ENCODE measurements at places on chromosomes 2 and 18. TPM values are rescaled to one million over a fixed set of nuclear protein-coding genes. Genes with fewer than 3 reads are reported as not detected.

DNA sequence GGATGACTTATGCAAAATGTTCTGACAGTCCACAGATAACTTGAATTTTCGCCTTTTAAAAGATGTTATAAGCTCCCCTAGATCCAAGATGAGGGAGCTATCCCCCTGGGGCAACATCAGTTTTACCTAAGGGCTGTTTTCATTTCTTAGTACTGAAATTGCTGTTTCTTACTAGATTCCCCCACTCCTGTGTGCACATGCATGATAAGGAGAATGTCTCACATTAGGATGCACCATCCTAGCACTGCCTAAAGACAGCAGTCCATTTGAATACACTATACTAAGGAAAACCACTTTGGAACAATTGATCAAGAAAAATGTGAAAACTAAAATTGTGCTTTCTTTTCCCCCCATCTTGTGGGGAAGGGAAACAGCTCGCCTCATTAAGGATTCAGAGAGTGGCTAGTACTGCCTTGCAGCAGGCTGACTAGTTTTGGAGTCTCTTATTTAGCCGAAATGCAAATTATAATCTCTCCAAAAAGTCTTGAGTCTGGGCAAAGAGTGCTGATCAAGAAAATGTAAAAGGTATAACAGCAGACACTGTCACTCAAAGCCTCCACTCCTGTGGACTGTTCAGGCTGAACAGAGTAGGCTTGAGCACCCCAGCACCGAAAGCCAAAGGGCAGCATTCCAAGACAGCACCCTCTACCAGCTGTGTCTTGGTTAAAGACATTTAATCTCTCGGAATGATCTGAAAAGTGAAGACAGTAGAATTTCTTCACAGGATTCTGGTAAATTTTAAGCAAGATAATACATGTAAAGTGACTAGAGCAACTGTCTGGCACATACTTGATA lies 65.0 kb downstream of the ZNF385B start:
- peak; percentile 29 for DNase-seq
- no peak overlapping the region for H3K4me3 ChIP-seq
- no peaks in the 10 kb centered on the region for H3K4me1 ChIP-seq
- H3K27ac ChIP-seq: no peak overlapping the region
- no peaks in the 10 kb centered on the region for H3K36me3 ChIP-seq

GRCh38 chr2:122639176-122639575 lies 883.7 kb downstream of the TSN start:
- no peak overlapping the region for H3K4me3 ChIP-seq
- H3K4me1 ChIP-seq: no peaks in the 10 kb centered on the region
- no peak for DNase-seq
- no peaks in the 10 kb centered on the region for H3K36me3 ChIP-seq

- H3K4me3 ChIP-seq: no peak overlapping the region
- no peaks in the 10 kb centered on the region for H3K36me3 ChIP-seq
- DNase-seq: no peak
- H3K4me1 ChIP-seq: no peaks in the 10 kb centered on the region
- no peak overlapping the region for H3K27ac ChIP-seq
Observed at GRCh38 chr18:36769172-36769571, 59.6 kb downstream of the TPGS2 start.

DNA sequence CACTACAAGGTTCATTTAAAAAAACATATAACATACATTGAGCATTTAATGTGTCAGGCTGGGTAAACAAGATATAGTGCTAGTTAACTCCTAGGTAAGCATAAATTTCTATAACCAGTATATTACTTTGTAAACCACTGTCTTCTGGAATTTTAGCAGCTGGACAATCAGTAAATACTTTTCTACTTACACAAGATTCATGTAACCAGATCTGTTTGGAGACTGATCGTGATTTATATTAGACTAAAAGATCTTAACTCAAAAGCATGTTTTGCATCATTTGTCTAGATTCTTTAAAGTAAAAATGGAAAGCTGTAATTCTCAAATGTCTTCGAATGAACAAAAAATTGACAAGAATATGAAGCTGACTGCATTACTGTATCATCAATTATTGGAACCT lies 941 bp upstream of the SGO2 start:
- no peak overlapping the region for H3K4me3 ChIP-seq
- no peaks in the 10 kb centered on the region for H3K27me3 ChIP-seq
- H3K4me1 ChIP-seq: peaks cover 3% of the 10 kb centered on the region
- no peak for DNase-seq
- H3K27ac ChIP-seq: no peak overlapping the region

GRCh38 chr2:234625626-234626250 lies 128.9 kb upstream of the ARL4C start:
- H3K36me3 ChIP-seq: no peaks in the 10 kb centered on the region
- no peak overlapping the region for H3K4me3 ChIP-seq
- peaks cover 4% of the 10 kb centered on the region for H3K27me3 ChIP-seq
- H3K4me1 ChIP-seq: no peaks in the 10 kb centered on the region

GRCh38 chr2:175244697-175245096 lies 63.2 kb upstream of the ATP5MC3 start:
- no peak overlapping the region for H3K4me3 ChIP-seq
- no peaks in the 10 kb centered on the region for H3K36me3 ChIP-seq
- H3K27ac ChIP-seq: no peak overlapping the region

GRCh38 chr2:178909507-178909906 lies 102.3 kb upstream of the TTN start:
- no peak overlapping the region for H3K4me3 ChIP-seq
- no peaks in the 10 kb centered on the region for H3K36me3 ChIP-seq
- H3K4me1 ChIP-seq: no peaks in the 10 kb centered on the region
- no peaks in the 10 kb centered on the region for H3K27me3 ChIP-seq
- no peak for DNase-seq

DNA sequence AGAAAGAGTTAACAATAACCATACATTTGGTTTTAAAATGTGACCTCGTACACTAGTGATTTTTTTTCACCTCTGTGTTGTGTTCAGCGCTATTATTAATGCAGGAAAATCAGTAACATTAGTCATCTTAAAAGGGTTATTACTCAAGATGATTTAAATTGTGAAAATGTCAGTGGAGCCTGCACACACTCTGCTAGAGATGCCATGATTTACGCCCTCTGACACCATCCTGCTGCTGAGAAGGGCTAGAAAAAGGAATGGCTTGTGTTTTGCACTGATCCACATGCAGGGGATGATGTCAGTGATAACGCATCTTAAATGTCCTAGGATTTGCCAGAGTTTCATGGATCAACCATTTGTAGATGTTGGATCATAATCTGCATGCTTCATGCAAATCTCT lies 121.3 kb upstream of the BOD1L2 start:
- no peaks in the 10 kb centered on the region for H3K4me1 ChIP-seq
- DNase-seq: no peak
- H3K36me3 ChIP-seq: peaks cover 4% of the 10 kb centered on the region
- no peak overlapping the region for H3K27ac ChIP-seq
- no peaks in the 10 kb centered on the region for H3K27me3 ChIP-seq
- H3K4me3 ChIP-seq: no peak overlapping the region

- H3K36me3 ChIP-seq: no peaks in the 10 kb centered on the region
- H3K4me1 ChIP-seq: peaks cover 37% of the 10 kb centered on the region
- peak overlapping the region; percentile 98 for H3K4me3 ChIP-seq
- peak; percentile 70 for DNase-seq
- peak overlapping the region; percentile 98 for H3K27ac ChIP-seq
- no peaks in the 10 kb centered on the region for H3K27me3 ChIP-seq
Observed at GRCh38 chr18:7567474-7568425, 634 bp downstream of the PTPRM start.

- peaks cover 11% of the 10 kb centered on the region for H3K4me1 ChIP-seq
- DNase-seq: peak; percentile 92
- peak within 1 kb of the TSS; percentile 91 for H3K27ac ChIP-seq
- H3K36me3 ChIP-seq: no peaks in the 10 kb centered on the region
- no peaks in the 10 kb centered on the region for H3K27me3 ChIP-seq
- peak within 1 kb of the TSS; percentile 61 for H3K4me3 ChIP-seq
Observed at GRCh38 chr2:24084386-24085199, at the start of gene TP53I3. Gene TP53I3, minus strand, starts transcription at chr2:24084834. Its CDS starts 508 bp downstream, at chr2:24084326.

DNA sequence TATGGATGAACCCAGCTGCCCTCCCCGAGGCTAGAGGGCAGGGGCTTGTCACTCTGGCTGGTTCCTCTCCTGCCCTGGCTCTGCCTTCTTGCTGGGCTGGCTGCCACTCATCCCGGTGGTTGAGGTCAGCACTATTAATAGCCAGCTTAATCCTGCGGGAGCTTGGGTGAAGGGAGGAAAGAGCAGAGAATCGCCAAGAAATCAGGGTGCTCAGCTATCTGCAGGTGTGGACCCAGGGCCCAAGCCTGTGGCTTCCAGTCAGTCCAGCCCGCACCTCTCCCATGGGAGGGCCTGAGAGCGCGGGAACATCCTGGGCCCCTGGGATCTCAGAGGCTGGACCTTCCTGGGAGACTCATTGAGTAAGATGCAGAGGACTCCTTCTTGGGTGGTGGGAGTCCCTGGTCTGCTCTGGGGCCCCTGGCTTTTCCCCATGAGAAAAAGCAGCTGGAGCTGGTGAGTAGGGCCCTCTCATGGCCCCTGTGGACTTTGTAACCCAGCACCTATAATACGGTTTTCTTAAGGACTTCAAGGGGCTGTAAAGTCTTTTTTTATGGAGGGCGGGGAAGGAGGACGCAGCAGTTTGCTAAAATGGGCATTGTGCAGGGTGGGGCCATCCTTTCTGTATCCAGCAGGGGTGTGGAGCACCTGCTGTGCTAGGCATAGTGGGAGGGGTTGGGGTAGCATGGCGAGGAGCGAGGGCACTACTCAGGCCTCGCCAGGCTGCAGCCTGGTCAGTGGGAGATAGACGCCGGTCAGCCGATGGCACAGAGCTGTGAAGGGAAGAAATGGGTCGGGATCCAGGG lies 27.4 kb upstream of the CNNM3 start:
- no peak overlapping the region for H3K4me3 ChIP-seq
- H3K4me1 ChIP-seq: peaks cover 43% of the 10 kb centered on the region
- H3K36me3 ChIP-seq: no peaks in the 10 kb centered on the region
- H3K27me3 ChIP-seq: no peaks in the 10 kb centered on the region
- DNase-seq: peak; percentile 76
- peak overlapping the region; percentile 70 for H3K27ac ChIP-seq

DNA sequence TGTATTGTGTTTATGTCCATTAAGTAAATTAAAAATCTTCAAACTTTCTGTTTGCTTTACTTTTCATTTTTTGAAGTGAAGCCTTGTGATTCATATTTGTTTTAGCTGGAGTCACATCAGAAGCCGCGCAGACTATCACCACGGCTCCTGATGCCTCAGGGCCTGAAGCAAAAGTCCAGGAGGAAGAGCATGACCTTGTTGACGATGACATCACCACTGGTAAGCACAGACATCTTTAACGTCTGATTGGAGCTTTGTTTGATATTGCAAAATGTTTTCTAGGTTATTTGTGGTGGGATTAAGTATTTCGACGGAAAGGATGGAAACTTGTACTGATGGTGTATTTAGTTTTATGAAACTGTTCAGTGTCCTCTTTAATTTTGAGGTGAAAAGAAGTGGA lies 164.8 kb downstream of the WDR7 start:
- H3K27ac ChIP-seq: no peak overlapping the region
- no peak overlapping the region for H3K4me3 ChIP-seq
- no peaks in the 10 kb centered on the region for H3K27me3 ChIP-seq
- H3K4me1 ChIP-seq: no peaks in the 10 kb centered on the region
- DNase-seq: no peak
- no peaks in the 10 kb centered on the region for H3K36me3 ChIP-seq

- H3K4me1 ChIP-seq: peaks cover 4% of the 10 kb centered on the region
- H3K27me3 ChIP-seq: no peaks in the 10 kb centered on the region
- H3K27ac ChIP-seq: no peak within 1 kb of the TSS
- no peaks in the 10 kb centered on the region for H3K36me3 ChIP-seq
- H3K4me3 ChIP-seq: no peak within 1 kb of the TSS
- DNase-seq: no peak
Observed at GRCh38 chr2:113058998-113059960, at the start of gene IL36RN. Gene IL36RN, plus strand, starts transcription at chr2:113059198. Its CDS starts 241 bp downstream, at chr2:113059439.

GRCh38 chr2:18777250-18777812 lies 188.0 kb upstream of the NT5C1B start:
- no peak overlapping the region for H3K27ac ChIP-seq
- H3K4me3 ChIP-seq: no peak overlapping the region
- DNase-seq: no peak
- H3K36me3 ChIP-seq: no peaks in the 10 kb centered on the region
- no peaks in the 10 kb centered on the region for H3K27me3 ChIP-seq
- H3K4me1 ChIP-seq: no peaks in the 10 kb centered on the region

DNA sequence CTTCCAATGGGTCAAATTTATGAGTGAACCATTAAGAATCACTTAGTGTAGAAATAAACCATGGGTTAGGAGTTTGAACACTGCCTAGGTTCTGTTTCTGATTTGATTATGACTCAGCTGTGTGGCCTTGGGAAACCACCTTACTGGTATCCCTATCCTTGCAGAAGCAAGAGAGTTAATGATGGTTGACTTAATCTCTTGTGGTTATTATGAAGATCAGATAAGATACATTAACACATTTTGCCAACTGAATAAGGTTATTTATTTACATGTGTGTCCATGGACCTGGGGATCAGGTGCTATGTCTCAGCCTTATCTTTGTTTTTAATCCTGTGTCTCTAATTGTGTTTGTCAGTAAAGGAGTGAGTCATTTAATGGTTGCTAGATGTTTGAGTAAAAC lies 5.4 kb upstream of the KCNJ13 start:
- DNase-seq: no peak
- no peaks in the 10 kb centered on the region for H3K4me1 ChIP-seq
- H3K27ac ChIP-seq: no peak overlapping the region

- H3K27ac ChIP-seq: no peak overlapping the region
- H3K27me3 ChIP-seq: peaks cover 5% of the 10 kb centered on the region
- H3K36me3 ChIP-seq: no peaks in the 10 kb centered on the region
- H3K4me1 ChIP-seq: peaks cover 22% of the 10 kb centered on the region
Observed at GRCh38 chr2:230824406-230824978, 40.2 kb upstream of the ITM2C start.

GRCh38 chr18:12074736-12075135 lies 18.9 kb upstream of the ANKRD62 start:
- H3K36me3 ChIP-seq: no peaks in the 10 kb centered on the region
- peaks cover 8% of the 10 kb centered on the region for H3K4me1 ChIP-seq
- H3K27me3 ChIP-seq: no peaks in the 10 kb centered on the region
- no peak overlapping the region for H3K4me3 ChIP-seq

The OR6B2 gene
- total RNA-seq: not detected

The DNAJC5G gene
- 0.33 TPM for total RNA-seq

The SLC11A1 gene
- total RNA-seq: 1.7 TPM

The TCF7L1 gene
- total RNA-seq: 5.3 TPM

The ANKRD62 gene
- not detected for total RNA-seq

The VIT gene
- 9.4 TPM for total RNA-seq
